ENCODE measurements at places on chromosomes 5 and 9.

DNA sequence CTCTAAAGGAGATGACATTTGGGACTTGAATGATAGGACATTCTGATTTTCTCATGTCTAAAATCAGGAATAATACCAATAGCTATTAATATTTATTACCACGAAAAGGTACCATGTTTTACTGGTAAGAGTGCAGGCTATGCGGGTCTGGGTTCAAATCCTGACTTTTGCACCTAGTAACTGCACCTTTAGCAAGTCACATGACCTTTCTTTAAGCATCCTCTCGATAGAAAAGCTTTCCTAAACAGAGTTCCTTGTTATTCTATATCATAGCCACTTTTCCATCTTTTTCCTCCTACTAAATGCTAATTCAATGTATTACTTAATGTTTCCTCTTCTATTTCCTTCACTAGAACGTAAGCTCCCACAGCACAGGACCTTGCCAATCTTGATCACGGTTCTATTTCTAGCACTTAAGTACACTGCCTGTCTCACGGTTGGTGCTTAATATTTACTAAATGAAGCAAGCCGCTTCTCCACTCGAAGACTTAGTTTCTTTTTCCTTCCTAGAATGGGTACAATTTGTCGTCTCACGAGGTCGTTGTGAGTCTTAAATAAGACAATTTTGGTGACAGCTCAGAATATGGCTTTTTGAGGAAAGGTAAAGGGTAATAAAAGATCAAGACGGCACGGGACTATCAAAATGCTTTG lies 816 bp downstream of the RBM18 start:
- DNase-seq = peak; percentile 6

- no peak for DNase-seq
These were observed 197.2 kb downstream of the NXNL2 start for GRCh38 chr9:88732128-88732527.

GRCh38 chr9:3879315-3879714 lies 353.5 kb upstream of the RFX3 start:
- no peak for DNase-seq

- no peak for DNase-seq
These were observed 14.4 kb upstream of the DMRT3 start for GRCh38 chr9:962023-962422.

DNA sequence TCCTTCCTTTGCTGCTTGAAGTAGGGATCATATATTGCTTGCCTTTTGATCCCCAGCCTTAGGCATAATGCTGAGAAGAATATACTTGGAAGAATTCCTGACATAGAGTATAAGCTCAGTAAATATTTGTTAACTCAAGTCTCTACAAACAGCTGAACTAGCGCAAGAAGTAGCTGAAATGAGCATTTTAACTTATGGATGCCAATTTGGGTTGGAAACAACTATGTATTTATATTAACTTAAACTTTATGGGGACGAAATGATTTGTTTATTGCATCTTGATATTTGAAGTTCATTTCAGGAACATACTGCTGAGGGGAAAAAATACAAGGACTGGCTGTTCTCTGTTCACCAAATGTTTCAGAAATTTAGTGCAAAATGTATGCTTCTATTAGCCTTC lies 258.7 kb downstream of the CDH12 start:
- DNase-seq = no peak

DNA sequence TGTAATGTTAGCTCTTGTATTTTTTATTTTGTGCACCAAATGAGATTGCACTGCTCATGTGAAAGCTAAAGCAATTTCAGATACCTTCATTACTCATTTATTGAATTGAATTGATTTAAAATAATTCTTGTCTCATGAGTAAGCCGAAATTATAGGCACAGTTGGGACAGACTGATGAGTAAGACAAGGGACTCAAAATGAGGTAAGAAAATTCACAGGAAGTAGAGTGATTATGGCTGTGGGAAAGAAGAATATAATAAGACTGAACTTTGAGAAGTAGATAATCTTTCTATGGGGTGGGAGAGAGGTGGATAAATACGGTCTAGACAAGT lies 51.1 kb downstream of the NUDT12 start:
- no peak for DNase-seq

DNA sequence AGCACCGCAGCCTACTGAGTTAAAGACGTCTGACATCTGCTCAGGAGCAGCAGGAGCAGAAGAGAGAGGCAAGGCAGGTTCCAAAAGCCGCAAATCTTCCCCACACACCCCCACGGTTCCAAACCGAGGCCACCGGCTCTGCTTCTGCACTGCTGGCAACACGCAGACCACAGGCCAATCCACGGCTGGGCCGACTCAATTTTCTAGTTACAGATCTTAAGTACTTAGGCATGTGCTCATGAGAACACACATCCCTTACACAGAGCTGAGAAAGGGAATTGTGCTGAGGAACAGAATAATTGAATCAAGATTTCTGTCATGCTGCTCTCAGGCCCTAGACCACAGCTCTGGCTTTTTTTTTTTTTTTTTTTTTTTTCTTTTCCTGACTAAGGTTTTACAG lies 32.6 kb downstream of the PAX5 start:
- DNase-seq = no peak

- DNase-seq = peak; percentile 33
These were observed 526.1 kb downstream of the BNC2 start for GRCh38 chr9:16344343-16344742.

DNA sequence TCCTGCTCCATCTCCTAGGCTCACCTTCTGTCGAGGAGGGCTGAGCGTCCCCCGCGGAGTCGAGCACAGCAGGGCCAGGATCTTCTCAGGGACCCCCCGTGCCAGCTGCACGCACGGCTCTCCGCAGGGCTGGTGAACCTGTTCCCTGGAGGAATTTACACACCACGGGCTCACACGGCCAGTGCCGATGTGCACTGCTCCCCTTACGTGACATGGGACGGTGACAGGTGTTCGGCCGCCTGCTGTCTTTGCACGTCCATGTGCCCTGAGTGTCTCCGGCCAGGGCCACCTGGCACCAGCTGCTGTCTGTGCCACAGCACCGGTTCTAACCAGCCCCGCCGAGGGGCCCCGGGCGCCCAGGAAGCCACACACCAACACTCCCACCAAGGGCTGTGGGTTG lies 8.7 kb upstream of the AGPAT2 start:
- DNase-seq = no peak

DNA sequence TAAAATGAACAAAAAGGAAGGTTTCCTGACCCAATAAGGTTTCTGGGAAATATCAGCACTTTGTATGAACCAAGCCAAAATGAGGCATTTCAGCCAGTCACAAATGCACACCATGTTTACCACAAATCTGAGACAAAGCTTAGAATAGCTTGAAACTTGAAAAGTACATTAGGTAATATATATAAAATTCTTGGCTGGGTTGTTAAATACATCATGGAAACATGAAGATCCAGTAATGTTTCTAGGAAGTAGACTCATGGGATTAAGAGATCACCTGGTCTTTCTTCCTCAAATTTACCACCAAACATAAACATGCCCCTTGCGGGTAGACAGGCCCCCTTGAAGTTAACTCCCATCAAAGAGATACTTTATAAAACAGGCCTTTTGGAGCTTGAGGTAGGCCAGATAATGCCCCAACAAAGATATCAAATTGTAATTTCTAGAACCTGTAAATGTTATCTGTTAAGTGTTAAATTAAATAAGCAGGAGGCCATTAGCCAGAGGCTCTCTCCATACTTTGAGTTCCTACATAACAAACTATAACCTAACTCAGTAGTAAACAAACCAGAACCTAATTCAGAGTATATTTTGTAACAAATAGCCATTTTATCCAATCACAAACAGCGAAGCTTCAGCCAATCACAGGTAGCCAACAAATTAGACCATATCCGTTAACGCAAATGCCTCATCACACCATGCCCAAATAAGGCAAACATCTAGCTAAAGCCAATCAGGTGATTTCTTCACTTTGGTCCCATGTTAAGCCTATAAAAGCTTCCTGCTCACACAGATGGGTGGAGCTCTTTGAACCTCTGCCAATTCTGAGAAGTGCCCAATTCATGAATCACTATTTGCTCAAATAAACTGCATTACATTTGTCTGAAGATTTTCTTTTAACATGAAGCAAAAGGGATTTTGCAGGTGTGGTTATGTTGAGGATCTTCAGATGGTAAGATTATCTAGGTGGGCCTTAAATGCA lies 127.9 kb upstream of the TARS1 start:
- DNase-seq = peak; percentile 41

DNA sequence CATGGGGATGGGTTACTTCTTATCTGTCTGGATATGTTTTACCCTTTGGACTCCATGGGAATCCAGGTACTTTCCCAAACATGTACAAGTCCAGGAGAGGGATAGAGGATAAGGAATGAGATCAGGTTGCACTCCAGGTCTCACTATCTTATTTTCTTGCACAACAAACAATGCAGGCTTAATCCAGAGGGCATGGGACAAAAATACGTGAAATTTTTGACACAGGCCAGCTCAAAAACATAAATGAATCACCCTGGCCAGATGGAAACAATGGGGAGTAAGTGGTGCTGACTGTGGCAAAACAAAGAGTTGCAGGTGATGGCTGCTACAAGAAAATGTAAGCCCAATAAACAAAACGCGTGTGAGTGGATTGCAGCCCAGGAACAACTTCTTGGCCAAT lies 69.4 kb upstream of the GAS1 start:
- no peak for DNase-seq
